AG09309 (cell line): ENCODE measurements at places on chromosomes 11 and 22.

- DNase-seq = no peak
Measured at GRCh38 chr22:46185283-46185682, 35.0 kb downstream of the PPARA start.

GRCh38 chr11:23151819-23152218 is 291.5 kb upstream of the CCDC179 start:
- no peak for DNase-seq

DNA sequence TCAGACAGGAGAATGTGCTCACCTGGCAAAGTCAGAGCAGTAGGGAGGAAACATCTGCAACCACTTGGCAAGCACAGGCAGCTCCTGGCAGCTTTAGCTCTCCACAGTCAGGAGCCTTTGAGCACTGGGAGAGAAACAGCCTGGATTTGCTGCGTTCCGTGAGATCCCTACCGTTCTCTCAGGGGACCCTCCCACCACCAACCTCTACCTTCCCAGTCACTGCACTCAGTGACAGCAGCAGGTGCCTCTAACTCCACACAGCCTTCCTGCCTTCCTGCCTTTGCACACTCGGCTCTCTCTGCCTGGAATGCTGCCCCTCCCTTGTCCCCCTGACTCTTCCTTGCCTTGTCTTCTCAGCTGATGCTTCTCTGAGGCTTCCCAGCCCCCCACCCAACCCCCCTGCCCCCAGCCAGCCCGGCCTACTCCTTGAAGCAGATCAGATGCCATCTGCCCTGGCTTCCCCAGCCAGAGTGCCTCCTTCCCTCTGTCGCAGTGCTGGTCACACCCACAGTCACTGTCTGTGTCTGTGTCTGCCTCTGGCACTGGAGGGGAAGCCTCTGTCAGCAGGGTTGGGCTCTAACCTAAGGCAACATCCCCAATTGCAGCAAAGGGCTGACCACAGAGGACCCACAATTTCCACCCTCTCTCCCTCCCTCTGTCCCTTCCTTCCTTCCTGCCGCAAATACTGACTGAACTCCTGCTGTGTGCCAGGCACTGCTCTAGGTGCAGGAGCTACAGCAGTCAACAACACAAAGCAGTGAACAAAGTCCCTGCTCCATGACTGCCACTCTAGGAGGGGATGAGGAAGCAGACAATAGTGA is 14.9 kb upstream of the TSKU start:
- no peak for DNase-seq

- DNase-seq = no peak
Measured at GRCh38 chr11:65448418-65449105, 26.0 kb downstream of the NEAT1 start.

- no peak for DNase-seq
Measured at GRCh38 chr22:32706149-32706548, 95.4 kb upstream of the TIMP3 start.

DNA sequence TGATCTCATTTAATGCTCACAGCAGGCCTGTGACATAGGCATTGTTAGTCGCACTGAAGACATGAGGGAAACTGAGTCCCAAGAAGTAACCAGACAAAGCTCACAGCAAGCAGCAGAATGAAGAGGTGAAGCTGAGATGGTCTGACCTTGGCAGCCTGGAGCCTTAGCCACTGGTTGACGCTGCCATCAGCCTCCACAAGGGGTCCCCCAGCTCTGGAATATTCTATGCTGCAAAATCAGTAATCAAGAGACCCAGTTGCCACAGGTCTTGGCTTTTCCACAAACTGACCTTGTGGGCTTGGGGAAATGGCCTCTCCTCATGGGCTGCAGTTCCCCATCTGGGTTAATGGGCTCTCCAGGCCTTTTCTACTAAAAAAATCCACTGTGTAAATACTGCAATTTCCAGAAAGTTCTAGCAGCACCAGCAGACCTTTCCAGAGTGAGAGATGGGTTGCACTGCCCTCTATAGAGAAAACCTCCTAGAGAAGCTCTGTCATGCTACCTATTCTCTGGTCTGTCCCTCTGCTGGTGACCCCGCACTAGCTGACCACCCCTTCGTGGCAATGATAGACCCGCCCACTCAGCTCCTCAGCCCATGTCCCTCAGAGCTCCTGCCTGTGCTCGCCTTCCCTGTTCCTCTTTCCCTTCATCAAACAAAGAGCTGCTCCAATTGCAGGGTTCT is 22.6 kb upstream of the ISX start:
- DNase-seq = no peak

DNA sequence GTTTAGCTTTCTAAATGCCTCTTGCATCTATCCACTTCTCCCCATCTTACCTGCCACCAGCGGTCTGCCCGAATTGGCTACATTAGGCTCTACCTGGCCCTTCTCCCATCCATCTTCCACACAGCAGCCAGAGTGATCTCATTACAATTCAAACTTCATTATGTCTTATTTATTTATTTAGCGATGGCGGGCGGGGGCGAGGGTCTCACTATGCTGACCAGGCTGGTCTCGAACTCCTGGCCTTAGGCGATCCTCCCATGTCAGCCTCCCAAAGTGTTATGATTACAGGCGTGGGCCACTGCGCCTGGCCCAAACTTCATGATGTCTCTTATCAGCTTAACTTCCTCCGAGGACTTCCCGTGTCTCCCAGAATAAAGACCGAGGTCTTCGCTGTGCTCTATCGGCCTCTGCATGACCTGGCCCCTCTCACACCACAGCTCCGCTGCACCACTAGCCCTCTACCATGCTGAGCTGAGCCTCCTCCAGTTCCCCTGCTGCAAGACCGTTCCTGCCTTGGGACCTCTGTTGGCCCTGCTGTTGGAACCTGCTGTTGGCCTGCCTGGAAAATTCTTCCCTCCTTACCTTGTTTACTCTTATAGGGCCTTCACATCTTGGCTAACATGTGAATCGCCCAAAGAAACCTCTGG is 870 bp upstream of the CTTN start:
- DNase-seq = no peak

- no peak for DNase-seq
Measured at GRCh38 chr22:43039800-43040199, 24.9 kb upstream of the PACSIN2 start.

DNA sequence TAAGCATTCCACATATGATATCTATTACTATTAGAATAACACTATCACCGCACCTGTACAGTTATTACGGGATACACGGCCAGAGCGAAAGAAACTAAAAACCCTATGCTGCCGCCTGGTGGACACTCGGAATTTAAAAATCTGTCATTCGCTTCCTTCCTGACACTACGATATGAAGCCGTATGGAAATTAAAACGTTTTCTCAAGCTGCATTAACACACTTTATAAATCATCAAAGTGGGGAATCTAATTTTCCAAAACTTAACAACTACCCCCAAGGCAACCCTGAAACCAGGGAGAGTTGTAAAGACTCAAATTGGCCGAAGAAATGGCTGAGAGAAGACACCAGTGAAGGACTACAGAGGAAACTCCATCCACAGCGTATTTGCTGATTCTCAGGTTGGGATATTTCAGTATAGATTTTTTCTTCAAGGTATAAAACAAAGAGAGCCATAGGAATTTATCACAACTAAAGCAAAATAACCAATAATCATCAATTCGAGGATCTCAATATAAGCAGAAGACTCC is 1.4 kb downstream of the CCDC73 start:
- DNase-seq = no peak

GRCh38 chr11:104001561-104002056 is 34.8 kb upstream of the DDI1 start:
- DNase-seq = no peak
